Midbrain (tissue), 1 donor: ENCODE measurements at places on chromosomes 3 and 15.

DNA sequence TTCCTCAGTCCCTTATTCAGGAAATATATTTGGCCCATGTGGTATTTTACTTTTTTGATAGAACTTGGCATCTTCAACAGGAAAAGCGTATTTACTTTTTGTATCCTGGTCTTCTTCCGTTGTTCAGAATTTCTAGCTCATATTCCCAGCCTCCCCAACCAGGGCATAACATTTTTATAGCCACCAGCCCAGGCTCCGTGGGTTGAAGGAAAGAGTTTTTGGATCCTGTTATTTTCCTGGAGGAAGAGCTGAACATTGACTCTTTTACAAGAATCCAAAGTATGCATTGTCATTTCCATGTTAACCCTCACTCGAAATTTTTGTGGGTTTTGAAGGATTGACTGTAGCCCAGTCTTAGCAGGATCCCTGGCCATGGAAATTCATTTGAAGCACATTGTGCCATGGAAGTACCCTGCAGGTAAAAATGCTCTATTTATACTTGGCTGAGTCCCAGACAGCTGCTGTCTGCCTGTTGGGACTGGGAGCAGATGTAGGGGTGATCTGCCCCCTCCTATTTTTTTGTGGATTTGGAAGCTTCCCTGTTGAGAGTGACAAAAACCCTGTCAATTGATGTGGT is 98.8 kb downstream of the AKAP13 start:
- DNase-seq: no peak

GRCh38 chr3:30145281-30145680 is 461.1 kb upstream of the TGFBR2 start:
- no peak for DNase-seq

GRCh38 chr15:76752549-76752948 is 152.6 kb downstream of the SCAPER start:
- no peak for DNase-seq

- DNase-seq: no peak
These were observed 19.1 kb upstream of the FSIP1 start for GRCh38 chr15:39801641-39802309.

- DNase-seq: no peak
These were observed 248.8 kb upstream of the TPM1 start for GRCh38 chr15:62793752-62794144.

DNA sequence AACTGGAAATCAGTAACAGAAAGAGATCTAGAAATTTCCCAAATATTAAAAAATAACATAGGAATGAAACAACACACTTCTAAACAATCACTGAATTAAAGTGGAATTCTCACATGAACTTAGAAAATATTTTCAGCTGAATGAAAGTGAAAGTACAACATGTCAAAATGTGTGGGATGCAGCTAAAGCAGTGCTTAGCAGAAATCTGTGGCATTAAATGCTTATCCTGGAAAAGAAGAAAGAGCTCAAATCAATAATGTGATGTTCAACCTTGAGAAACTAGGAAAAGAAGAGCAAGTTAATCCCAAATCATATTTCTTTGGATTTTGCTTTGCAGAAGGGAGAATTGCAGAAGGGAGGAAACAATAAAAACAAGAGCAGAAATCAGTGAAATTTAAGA is 98.2 kb upstream of the NR2E3 start:
- no peak for DNase-seq
